ENCODE measurements at places on chromosomes 3 and 15.

- no peak for DNase-seq
Observed at GRCh38 chr15:34812369-34812768, 17.0 kb upstream of the ACTC1 start.

- DNase-seq, result no peak
Observed at GRCh38 chr3:32454111-32454510, 48.5 kb downstream of the CMTM6 start.

DNA sequence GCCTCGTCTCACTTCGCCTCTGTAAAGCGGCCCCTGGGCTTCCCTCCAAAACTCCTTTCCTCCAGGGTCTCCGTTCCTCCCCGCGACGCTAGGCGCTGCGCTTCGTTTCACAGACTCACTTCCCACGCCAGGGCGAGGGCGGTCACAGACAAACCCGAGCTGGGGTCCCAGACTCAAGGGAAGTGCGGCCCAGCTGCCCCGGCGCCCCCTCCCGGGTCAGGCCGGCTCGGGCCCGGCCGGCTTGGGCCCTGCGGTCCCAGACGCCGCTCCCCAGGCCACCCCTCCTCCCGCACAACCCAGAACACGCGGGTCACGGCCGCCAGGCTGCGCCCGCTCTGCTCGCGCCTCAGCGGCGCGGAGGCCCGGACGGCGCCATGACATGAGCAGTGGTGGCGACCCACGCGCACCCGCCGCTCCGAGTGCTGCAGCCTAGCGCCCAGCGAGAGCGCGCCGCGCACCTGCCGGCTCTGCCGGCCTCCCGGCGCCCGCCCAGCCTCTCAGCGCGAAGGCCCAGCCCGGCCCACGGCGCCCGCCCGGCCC lies 547 bp downstream of the NUP210 start:
- DNase-seq, result no peak

- no peak for DNase-seq
Observed at GRCh38 chr15:73467758-73468157, 24.8 kb downstream of the REC114 start.

DNA sequence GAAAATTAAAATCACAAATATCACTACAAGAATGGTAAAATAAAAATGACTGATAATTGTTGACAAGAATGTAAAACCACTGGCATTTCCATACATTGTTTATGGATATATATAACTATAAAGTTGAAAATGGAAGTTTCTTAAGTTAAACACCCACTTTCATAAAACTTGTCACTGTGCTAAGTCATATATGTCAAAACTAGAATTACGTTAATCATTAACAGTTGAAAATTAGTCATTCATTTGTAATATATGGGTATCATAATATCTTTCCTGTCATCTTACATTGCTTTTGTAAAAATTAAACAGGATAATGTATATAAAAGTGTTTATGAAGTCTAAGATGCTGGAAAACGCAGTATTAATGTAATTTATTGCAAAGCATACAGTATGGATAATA lies 1398.6 kb upstream of the ALCAM start:
- DNase-seq, result no peak

- no peak for DNase-seq
Observed at GRCh38 chr3:10560060-10560861, 54.9 kb upstream of the ATP2B2 start.

DNA sequence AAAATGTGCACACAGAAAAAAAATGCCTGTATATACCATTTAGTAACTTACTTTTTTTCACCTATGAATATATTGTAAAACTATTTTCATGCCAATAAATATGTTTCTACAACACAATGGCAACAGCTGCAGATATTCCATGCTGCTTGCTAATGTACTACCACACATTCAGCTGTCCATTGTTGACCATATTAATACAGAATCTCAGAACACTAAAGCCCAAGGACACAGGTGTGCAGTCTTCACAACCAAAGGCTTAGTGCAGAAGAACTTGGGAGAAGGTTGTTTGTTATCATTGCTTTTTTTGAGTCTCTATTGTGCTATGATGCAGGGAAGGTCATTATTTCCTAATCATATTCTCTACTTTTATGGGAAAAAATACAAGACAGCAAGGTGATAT lies 79.6 kb downstream of the DIPK2A start:
- DNase-seq, result no peak

- no peak for DNase-seq
Observed at GRCh38 chr3:39524107-39524506, 56.6 kb downstream of the MOBP start.

DNA sequence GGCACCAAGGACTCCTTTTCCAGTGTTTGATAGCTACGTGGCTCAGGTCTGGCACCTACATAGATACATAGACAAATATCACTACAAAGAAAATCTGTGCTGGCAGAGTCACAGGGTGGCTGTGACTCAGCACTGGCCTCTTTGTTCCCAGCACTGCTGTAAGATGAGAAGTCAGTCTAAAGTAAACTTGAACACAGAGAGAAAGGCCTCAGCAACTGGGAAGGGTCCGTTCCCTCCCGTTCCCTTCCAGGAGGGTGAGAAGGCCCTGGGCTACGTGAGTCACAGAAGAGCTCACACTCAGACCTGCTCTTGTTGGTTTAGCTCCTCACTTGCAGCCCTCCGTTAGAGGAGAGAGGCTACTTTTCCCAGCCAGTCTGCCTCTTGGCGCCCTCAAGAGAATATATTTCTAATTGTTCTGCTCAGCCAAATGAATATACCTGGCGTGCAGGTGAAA lies 23.1 kb downstream of the ANXA2 start:
- no peak for DNase-seq

DNA sequence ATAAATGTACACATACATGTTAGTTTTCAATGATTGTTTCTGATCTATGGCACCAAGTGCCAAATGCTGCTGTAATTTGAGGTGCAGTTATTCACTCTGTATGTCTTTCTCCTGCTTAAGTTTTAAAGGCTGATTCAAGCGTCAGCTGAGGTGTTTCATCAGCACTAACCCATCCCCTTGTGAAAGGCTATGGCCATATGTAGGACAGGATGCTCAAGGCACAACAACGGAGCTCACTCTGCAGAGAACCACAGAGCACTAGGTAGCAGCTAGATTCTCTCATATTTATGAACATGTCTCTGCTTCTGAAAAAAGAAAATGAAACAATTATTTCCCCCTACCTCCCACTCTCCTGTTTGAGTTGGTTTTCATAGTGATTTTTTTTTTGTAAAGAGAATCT lies 340.0 kb upstream of the TMCO5A start:
- DNase-seq, result no peak

GRCh38 chr3:113717818-113718217 lies 21.4 kb upstream of the USF3 start:
- DNase-seq, result no peak

GRCh38 chr15:90840954-90841353 lies 27.4 kb upstream of the FURIN start:
- DNase-seq, result no peak

- DNase-seq, result no peak
Observed at GRCh38 chr3:117443014-117443413, 733.4 kb downstream of the TUSC7 start.

GRCh38 chr3:188853856-188854771 lies 317.7 kb upstream of the TPRG1 start:
- no peak for DNase-seq

- no peak for DNase-seq
Observed at GRCh38 chr3:170909129-170909903, 879 bp upstream of the EIF5A2 start.

DNA sequence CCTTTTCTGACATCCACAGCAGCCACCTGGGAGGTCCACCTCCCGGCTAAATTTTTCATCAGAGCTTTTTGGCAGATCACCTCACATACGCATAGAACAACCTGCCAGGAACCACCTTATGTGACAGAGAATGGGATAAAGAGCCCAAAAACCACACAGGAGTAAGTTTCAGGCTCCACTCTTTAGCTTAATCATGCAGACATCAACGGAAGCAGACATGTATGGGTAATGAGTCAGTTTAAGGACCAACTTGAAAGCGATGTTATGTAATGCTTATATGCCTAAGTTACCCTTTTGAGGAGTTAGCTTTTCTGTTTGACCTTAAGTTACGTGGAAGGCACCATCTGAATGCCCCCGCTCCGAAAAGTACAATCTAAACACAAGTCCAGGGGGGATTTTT lies 183.3 kb upstream of the BHLHE40 start:
- DNase-seq, result no peak

DNA sequence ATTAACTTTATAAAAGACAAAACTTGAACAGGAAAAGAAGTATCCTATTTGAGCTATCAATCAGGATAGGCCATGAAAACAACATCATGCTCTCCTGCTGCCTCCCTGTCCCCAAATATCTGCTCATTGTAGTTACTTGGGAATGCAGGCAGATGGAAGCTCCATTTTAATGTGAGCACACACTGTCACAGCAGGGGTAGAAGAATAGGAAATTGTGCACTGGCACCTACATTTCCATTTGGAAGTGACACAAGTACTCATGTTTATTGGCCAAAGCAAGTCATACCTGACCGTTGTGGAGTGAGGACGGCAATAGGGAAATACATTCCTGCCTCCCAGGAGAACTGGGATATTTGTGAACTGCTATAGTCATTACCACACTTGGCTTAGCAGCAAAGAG lies 52.4 kb downstream of the ASTE1 start:
- DNase-seq, result no peak

DNA sequence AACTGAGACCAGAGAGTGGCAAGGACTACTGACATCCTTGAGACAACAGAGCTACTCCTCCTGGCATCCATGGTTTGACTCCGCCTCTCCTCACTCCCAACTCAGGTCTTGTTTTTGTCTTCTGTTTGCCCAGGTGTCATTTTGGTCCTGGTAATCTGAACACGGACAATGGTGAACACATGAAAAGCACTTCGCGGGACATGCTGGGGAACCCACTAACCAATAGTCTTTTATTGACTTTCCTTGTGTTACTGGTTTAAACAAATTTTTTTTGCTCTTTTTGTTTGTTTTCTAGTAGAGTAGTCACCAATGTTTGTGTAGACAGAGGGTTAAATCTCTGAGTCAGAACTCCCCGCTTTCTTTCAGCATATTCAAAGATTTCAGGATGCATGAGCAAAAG lies 38.4 kb downstream of the LARP6 start:
- no peak for DNase-seq

- DNase-seq, result no peak
Observed at GRCh38 chr3:123616593-123616992, 31.7 kb upstream of the HACD2 start.

DNA sequence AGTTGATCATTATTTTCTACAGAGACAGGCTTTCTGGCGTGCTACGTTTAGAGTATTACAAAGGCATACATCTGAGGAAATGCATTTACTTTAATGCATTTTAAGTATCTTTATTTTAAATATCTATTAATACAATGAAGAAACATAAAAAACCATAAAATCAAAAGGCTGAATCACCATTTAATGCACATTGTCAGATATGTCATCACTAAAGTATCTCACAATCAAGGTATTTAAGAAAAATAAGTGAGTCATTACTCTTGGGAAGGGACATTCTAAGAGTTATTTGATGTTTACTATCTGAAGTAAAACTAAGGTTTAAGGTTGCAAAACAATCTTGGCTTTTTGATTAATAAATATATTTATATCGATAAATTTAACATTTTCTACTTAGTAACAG lies 102.2 kb downstream of the CTNNB1 start:
- no peak for DNase-seq

- DNase-seq, result no peak
Observed at GRCh38 chr3:195445885-195446284, 3.1 kb upstream of the ACAP2 start.

GRCh38 chr15:33005582-33005981 lies 188.9 kb downstream of the FMN1 start:
- no peak for DNase-seq

GRCh38 chr3:130948929-130949328 lies 55.0 kb downstream of the ATP2C1 start:
- DNase-seq, result no peak

- DNase-seq, result no peak
Observed at GRCh38 chr3:128004661-128005060, 47.6 kb upstream of the SEC61A1 start.

DNA sequence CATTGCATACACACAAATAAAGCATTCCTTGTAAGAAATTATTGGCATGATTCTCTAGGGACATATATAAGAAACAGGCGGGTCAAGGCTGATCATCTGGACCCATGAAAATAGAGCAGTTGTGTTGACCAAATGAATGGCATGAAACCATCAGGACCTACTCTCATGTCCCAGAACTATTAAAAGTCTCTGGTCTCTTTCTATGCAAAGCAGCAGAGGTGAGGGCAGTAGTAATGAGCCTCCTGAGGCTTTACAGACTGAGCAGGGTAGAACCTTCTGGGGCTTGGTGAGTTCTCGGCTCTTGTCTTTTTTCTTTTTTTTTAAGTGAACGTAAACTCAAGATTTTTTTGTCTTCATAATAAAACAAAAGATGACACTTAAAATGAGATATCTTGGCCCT lies 9.3 kb downstream of the GLDN start:
- no peak for DNase-seq

DNA sequence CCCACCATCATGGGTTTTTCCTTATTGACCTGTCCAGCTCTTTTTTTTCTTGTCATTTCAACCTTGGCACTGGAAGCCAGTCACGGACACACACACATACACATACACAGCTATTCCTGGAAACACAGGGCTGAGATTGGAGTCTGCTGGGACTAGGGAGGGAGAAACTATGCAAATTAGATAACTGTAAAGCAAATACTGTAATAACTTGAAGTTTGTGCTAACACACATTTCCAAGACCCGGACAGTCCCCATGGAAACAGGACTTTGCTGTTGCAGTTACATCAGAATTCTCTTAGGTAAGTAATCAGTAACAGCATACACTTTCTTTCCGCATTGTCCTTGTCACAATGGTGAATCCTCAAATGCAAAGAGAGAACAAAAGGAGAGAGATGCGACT lies 304.4 kb downstream of the KBTBD8 start:
- DNase-seq, result no peak

GRCh38 chr15:59116141-59116540 lies 11.2 kb downstream of the CCNB2 start:
- no peak for DNase-seq

DNA sequence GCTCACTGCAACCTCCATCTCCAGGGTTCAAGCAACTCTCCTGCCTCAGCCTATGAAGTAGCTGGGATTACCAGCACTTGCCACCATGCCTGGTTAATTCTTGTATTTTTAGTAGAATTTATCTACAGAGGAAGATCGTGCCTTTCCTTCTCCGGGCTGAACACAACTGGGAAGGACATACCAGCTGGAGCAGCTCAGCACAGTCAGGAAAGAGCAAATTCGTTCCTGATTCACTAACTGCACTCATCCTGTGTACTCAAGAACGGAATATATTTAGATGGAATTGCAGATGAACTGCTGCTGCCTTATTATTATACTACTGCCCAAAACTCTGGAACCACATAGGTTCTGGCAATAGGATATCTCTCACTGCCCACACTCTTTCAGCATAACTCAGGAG lies 27.1 kb upstream of the P4HTM start:
- DNase-seq, result no peak

DNA sequence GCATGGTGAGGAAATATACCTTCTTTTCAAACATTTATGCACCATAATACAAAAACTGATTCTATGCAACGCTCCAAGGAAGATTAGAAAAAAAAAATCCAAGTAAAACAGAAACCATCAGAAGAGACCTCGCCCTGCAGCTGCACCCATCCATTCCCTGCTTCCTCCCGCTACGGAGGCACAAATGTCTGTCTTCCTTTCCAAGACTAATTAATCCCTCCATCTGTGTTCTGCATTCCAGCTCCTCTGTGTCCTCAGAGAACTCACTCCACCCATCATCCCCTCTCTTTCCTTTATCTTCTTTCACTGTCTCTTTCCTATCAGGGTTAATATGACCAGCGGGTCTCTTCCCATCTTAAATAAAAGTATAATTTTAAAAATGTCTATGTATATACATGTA lies 196.1 kb downstream of the ADAMTSL3 start:
- no peak for DNase-seq

GRCh38 chr3:48474619-48475018 lies 28.1 kb downstream of the ATRIP start:
- no peak for DNase-seq

- no peak for DNase-seq
Observed at GRCh38 chr15:43111354-43111753, 5.5 kb upstream of the UBR1 start.

Data from esophagus squamous epithelium (tissue), 5 donors.